ENCODE measurements at places on chromosomes 4 and X. TPM values are rescaled to one million over a fixed set of nuclear protein-coding genes. Genes with fewer than 3 reads are reported as not detected.

The TLR3 gene
- total RNA-seq = 4.3 TPM

The ADD1 gene
- 321 TPM for total RNA-seq

The HOPX gene
- total RNA-seq = 12.2 TPM

The ZDHHC9 gene
- 13.8 TPM for total RNA-seq

The ATP10D gene
- 10.9 TPM for total RNA-seq

The GATA1 gene
- not detected for total RNA-seq

The TCEAL5 gene
- total RNA-seq = not detected

Measured in prostate gland (tissue), 2 donors.